CD4-positive, alpha-beta T cell treated with Interleukin-15 for 1 hour (primary cell): ENCODE measurements at places on chromosomes 2 and 18.

DNA sequence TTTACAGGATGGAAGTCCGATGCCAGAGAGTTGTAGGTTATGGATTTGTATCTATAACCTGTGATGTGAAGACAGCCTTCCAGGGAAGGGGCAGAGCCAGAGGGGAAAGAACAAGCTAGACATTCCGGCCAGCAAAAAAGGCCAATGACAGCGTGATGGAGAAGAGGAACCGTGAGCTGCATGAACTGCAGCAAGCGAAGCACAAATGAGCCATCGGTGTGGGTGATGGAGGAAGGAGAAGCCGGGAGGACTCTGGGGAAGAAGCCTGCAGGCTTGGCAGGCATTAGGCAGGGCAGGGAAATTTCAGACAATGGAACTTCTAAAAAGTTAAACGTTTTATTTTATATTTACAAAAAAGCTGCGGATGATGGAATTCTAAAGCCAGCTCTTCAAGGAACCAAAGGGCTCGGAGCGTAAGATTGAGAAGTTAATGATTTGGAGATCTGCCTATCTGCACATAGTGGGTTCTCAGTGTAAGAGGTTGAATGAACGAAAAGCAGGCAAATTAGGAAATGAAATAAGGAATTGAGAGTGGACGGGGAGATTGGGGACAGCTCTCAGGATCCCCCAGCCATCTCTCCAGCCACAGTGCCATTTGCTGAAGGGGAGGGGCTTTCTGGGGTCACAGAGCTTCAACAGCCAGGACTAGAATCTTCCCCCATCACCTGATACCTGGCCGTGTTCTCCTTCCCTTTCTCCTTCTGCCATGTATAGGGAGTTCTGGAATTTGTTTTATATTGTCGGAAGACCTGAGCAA is 28.4 kb downstream of the NGEF start:
- DNase-seq: no peak

DNA sequence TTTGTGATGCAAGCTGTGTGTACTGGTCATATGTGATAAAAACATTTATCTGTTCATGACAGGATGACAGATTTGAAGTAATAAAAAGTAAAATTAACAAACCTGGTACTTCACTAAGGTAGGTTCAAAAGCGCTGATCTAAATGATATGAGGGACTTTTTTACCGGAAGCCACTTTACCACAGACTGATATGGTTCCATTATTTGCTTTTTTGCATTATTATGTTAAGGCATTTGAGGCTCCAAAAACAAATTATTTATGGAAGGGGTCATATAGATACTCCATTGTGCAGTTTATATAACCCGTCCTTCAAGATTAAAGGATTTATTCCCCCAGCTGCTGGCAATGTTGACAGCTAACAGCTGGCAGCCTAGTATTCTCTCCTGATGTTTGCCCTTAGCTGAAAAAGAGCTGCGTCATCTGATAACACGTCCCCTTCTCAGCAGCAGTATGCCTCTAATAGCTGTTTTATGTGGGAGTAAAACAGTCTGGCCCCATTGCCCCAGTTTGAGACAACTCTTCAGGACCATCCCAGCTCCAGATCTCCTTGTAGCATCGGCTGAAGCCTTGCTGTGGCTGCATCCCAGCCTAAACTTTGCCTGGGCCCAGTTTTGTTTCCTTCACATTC is 84.8 kb upstream of the XIRP2 start:
- no peak for DNase-seq

- DNase-seq: no peak
Observed at GRCh38 chr2:37654419-37654818, 17.0 kb downstream of the CDC42EP3 start.

DNA sequence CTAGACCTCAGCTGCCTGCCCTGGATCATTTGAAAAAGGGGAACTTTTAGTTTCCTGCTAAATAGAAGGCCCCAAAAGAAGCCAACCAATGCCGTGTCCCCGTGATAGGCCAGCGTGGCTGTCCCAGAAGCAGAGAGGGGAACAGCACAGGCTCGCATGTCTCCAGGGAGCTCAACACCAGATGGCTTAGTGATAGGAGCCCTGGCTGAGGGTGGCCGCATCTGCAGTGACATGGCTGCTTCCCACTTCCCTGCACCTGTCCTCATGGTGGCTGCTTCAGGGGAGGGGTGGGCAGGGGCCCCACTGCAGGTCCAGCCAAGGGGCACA is 79.6 kb downstream of the MBP start:
- DNase-seq: peak; percentile 62

DNA sequence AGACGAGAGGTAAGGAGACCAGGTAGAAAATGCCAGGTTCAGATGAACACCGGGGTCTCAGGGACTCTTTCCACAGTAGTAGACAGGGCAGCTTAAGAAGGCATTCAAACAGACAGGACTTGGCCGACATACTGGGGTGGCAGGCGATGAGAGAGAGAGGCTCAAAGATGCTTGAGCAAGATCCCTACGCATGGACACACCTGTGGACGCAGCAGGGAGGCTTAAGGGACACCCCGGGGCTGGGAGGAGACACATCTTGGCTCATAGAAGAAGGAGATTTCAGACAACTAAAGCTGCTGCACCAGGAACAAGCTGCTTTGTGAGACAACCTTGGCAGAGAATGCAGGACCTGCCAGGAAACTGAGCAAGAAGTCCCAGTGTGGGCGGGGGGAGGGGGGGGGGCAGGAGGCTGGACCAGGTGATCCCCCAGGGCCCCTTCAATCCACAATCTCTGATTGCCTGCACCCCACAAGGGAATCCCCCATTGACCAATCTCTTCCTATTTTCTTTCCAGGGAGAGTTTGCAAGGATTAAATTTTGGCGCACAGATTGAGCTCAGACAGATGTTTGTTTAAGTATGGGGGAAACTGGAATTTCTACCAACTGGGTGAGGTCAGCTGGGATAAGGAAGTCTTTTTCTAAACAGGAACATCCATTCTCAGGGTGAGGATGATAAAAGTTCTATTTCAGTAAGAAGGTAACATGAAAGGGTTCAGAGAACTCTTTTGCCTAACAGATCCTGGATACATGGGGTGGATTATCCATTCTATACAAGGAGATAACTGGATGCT is 400.7 kb downstream of the NBAS start:
- DNase-seq: no peak

DNA sequence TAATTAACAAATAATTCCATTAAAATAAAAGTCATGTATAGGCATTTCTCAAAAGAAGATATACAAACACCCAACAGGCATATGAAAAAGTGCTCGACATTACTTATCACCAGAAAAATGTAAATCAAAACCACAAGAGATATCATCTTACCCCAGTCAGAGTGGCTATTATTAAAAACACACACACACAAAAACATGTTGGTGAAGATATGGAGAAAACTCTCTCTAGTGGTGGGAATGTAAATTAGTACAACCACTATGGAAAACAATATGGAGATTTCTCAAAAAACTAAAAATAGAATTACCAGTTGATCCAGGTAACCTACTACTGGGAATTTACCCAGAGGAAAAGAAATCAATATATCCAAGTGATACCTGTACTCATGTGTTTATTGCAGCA is 966.3 kb upstream of the POU3F3 start:
- DNase-seq: no peak

- DNase-seq: peak; percentile 41
Observed at GRCh38 chr18:63074981-63075404, 244.6 kb downstream of the BCL2 start.

- DNase-seq: no peak
Observed at GRCh38 chr18:48887905-48888772, 62.6 kb downstream of the SMAD7 start.

DNA sequence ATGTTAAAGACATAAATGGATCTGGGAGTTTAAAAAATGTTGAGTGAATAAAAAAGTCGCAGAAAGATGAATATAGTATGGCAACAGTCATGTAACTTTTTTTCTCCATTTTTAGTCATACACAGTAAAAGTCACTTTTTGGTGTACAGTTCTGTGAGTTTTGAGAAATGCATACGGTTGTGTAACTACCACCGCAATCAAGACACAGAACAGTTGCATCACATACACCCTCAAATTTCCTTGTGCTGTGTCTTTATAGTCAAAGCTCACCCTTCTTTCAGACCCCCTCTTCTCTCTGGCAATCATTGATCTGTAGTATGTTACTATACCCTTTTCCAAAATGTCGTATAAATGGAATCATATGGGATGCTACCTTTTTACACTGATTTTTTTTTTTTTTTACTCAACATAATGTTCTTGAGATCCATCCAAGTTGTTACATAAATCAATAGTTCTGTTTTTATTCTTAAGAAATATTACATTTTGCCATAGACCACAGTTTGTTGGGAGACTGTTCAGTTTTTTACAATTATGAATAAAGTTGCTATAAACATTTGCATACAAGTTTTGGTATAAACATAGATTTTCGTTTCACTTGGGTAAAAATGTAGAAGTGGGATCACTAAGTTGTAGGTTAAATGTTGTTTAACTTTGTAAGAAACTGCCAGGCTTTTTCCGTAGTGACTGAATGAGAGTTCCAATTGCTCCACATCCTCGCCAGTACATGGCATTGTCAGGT is 35.4 kb upstream of the AGFG1 start:
- no peak for DNase-seq

DNA sequence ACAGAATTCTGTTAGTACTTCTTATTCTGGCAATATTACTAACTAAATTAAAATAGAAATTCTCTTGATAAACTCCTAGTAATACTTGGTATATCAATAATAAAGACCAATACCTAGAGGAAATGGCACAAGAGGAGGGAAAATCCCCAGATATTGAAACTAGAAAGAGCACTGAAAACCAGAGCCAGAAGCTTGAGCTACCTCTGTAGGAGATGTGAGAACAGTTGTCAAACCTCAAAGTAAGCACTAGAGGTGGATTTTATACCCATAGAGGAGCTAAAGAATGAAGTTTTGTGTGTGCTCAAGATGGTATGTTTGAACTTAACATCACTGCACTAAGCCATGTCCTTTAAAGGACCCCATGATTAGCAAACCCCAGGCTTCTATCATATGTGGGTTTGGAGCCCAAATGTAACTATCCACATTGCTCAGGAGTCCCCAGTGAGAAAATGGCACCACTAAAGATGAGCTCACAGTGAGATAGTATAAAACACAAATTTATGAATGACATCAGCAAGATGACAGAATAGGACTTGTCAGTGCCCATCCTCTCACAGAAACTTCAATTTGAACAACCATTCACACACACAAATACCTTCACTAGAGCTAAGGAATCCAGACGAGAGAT is 122.1 kb downstream of the PKP4 start:
- no peak for DNase-seq

DNA sequence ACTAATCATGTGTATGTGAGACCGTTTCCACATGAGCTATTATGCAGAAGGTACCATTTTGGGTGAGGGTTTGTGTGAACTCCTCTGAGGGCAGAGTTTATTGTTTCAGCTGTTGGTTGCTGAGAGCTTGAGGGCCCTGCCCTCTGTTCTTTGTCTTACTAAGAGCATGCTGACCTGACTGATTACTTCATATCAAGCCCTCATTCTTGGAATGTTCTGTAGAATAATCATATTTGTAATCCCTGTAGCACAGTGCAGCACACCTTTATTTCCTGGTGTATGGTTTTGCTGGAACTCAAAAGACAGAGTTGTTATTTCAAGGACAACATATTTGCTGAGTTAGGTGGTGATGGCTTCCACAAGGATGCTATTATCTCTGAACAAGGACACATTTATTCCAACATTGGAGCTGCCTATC is 118.5 kb downstream of the GALNT3 start:
- no peak for DNase-seq

GRCh38 chr2:192087398-192087958 is 107.3 kb downstream of the TMEFF2 start:
- no peak for DNase-seq

DNA sequence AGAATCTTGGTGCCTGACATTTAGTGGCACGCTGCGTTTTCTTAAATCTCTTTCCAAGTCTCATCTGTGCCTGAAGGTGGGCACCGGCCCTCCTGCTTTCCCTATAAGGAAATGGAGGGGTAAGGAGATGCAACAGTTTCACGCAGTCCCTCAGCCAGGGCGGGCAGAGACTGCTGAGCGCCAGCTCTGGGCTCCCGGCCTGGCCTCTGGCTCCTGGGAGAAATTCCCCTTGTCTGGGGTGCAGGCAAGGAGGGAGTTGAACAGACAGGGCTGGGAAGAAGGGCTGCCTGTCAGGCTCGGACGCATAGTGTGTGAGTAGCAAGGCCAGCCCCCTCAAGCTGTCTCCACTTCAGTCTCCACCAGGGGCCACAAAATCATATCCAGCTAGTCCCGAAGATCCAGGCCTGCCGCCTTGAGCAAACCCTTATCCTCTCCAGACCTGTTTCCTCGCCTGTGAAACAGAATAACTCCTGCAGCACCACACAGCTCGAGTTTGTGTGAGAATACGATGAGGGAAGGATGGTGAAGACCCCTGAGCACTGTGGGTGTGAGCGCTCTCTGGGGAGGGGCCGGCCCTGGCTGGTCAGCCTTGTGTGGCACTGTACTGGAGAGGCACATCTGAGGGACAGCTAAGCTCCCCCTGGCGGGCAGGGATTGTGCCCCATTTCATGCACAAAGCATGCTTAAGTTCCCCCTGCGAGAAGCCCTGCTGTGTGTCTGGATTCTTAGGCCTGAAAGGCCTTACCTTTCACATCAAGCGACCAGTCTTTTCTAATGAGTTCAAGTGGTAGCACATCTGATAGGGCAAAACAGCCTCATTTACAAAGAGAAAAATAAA is 33.8 kb downstream of the SDC1 start:
- no peak for DNase-seq

DNA sequence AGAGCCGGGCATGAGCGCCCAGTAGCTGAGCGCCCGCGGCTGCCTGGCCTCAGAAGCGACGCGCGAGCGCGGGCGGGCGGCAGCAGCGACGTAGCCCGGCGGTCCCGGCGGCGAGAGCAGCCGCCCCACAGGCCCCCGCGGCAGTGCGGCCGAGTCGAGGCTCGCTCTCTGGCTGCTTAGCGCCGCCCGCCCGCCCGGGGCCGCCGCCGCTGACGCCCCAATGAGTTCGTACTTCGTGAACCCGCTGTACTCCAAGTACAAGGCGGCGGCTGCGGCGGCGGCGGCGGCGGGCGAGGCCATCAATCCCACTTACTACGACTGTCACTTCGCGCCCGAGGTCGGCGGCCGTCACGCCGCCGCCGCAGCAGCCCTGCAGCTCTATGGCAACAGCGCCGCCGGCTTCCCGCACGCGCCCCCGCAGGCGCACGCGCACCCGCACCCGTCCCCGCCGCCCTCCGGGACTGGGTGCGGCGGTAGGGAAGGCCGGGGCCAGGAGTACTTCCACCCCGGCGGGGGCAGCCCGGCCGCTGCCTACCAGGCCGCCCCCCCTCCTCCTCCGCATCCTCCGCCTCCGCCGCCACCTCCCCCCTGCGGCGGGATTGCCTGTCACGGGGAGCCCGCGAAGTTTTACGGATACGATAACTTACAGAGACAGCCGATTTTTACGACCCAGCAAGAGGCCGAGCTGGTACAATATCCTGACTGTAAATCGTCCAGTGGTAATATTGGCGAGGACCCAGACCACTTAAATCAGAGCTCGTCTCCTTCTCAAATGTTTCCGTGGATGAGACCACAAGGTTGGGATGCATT is 847 bp downstream of the HOXD8 start:
- DNase-seq: no peak

- DNase-seq: no peak
Observed at GRCh38 chr2:178379162-178380004, 71.6 kb downstream of the PRKRA start.

GRCh38 chr18:75107931-75108276 is 101.0 kb downstream of the PTGR3 start:
- no peak for DNase-seq

- no peak for DNase-seq
Observed at GRCh38 chr18:72774914-72775313, 92.9 kb downstream of the NETO1 start.

GRCh38 chr18:26556573-26556972 is 8.2 kb upstream of the KCTD1 start:
- DNase-seq: no peak

- DNase-seq: no peak
Observed at GRCh38 chr2:228507870-228508269, 326.4 kb upstream of the SPHKAP start.

- DNase-seq: no peak
Observed at GRCh38 chr2:16055848-16056580, 115.7 kb downstream of the MYCN start.
